ENCODE measurements at places on chromosomes 2 and 18. TPM values are rescaled to one million over a fixed set of nuclear protein-coding genes. Genes with fewer than 3 reads are reported as not detected.

ITGAV gene
- 234 TPM for total RNA-seq

FBLN7 gene
- not detected for total RNA-seq

SEC11C gene
- 21.7 TPM for total RNA-seq

CABYR gene
- 9.5 TPM for total RNA-seq

STAT4 gene
- 0.89 TPM for total RNA-seq

SCG2 gene
- total RNA-seq = 5.0 TPM

DNA sequence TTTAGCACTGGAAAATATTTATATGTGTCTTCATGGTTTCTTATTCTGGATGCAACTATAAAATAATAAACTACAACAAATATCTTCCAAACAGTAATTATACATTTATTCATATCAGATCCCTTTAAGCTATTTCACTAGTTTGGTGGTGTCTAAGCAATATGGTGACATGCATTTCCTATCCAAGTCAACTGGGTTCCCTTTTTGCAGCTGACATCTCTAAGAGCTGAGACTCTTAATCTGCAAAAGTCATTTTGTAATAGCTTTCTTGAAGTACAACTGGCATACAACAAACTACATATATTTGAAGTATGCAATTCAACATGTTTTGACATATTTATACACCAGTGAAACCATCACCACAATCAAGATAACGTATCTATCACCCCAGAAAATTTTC lies 59.9 kb upstream of the SLC1A4 start:
- H3K27ac ChIP-seq = no peak overlapping the region
- DNase-seq = no peak
- H3K4me1 ChIP-seq = no peaks in the 10 kb centered on the region

- DNase-seq = no peak
- no peak overlapping the region for H3K27ac ChIP-seq
- H3K36me3 ChIP-seq = peaks cover 36% of the 10 kb centered on the region
- H3K27me3 ChIP-seq = no peaks in the 10 kb centered on the region
These were observed 44.5 kb upstream of the C2orf74 start for GRCh38 chr2:61117534-61117933.

DNA sequence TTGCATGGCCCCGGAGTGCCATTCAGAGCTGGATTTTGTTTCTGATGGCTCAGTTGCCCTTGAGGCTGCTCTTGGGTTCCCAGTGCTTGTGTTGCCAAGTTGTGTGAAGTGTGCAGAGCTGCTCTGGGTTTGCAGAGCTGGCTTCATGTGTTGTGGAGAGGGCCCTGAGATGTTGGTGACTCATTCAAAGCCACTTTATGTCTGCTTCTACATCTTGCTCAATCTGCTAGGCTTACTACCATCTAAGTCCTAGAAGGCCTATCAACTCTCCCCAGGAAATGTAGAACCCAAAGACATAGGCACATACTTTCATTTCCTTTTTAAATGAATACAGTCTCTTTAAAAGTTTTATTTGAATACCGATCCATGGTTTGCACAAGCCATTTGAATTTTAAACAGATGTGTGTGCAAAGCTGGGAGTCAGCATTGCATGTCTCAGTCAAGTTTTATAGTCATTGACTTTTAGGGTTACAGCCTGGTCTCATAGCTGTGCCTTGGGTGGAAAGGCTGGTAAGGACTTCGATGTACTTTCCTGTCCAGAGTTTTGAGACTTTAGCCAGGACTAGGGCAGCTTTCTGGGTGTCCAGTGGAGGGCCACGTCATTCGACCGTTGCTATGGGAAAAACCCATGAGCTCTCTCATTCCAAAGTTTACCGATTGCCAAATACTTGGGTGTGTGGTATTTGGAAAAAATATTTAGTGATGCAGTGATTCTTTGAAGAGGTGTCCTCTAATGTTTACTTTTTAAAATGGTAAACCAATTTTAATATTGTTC lies 105.0 kb downstream of the LTBP1 start:
- no peaks in the 10 kb centered on the region for H3K36me3 ChIP-seq
- no peak overlapping the region for H3K27ac ChIP-seq
- H3K4me3 ChIP-seq = no peak overlapping the region
- H3K27me3 ChIP-seq = no peaks in the 10 kb centered on the region

DNA sequence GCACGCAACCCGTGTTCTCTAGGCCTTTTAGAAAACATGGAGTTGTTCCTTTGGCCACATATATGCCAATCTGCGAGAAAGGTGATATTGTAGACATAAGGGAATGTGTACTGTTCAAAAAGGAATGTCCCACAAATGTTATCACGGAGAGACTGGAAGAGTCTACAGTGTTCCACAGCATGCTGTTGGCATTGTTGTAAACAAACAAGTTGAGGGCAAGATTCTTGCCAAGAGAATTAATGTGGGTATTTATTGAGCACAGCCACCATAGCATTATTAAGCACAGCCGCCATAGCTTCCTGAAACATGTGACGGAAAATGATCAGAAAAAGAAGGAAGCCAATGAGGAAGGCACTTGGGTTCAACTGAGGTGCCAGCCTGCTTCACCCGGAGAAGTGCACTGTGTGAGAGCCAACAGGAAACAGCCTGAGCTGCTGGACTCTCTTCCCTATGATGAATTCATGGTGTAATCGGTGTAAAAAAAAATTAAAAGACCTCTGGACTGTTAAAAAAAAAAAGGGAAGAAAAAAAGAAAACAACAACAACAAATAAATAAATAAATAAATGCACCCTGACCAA lies 29.0 kb upstream of the REL start:
- no peaks in the 10 kb centered on the region for H3K4me1 ChIP-seq
- H3K36me3 ChIP-seq = no peaks in the 10 kb centered on the region
- DNase-seq = no peak
- no peaks in the 10 kb centered on the region for H3K27me3 ChIP-seq
- H3K27ac ChIP-seq = no peak overlapping the region

- peak; percentile 15 for DNase-seq
- no peaks in the 10 kb centered on the region for H3K36me3 ChIP-seq
- H3K4me1 ChIP-seq = peaks cover 3% of the 10 kb centered on the region
- H3K27me3 ChIP-seq = no peaks in the 10 kb centered on the region
These were observed 161.1 kb downstream of the ESCO1 start for GRCh38 chr18:21439431-21439846.

DNA sequence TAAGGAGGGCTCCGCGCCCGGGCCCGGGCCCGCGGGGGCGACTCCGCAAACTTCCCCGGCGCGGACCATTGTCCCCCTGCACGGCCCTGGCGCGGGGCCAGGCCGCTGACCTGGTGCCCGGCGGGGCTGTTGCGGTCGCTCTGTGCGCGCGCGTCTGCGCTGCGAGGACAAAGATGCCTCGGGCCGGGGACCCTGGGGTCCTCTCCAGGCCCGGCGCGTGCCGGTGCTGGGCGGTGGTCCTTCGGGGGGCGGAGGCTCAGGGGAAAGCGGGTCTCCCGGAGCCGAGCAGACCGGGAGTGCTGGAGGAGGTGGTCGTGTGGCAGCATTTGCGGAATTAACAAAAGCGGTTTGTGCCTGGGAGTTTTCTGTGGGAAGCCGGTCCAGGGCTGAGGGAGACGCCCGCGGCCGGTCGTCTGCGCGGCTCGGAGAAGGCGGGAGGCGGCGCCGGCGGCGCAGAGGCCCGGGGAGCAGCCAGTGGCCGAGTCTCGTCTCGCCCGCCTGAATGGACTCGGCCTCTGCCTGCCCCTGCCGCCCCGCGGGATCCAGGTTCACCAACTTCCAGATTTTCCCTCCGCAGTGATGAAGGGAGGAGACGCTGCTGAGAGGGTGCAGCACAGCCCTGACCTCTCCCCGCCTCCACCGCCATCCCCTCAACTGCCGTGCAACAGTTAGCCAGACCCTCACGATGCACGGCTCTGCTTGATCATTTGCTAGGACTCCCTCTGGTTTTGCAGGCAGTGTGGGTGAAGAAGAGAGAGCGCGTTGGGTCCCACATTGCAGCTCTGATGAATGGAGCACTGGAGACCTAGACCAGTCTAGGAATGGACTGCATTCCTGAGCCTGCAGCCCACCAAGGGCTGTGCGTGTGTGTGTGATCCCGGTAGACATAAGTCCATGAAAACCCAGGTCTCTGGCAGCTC lies 705 bp downstream of the EFR3B start:
- DNase-seq = peak; percentile 46
- H3K4me1 ChIP-seq = peaks cover 21% of the 10 kb centered on the region
- H3K27ac ChIP-seq = no peak overlapping the region

DNA sequence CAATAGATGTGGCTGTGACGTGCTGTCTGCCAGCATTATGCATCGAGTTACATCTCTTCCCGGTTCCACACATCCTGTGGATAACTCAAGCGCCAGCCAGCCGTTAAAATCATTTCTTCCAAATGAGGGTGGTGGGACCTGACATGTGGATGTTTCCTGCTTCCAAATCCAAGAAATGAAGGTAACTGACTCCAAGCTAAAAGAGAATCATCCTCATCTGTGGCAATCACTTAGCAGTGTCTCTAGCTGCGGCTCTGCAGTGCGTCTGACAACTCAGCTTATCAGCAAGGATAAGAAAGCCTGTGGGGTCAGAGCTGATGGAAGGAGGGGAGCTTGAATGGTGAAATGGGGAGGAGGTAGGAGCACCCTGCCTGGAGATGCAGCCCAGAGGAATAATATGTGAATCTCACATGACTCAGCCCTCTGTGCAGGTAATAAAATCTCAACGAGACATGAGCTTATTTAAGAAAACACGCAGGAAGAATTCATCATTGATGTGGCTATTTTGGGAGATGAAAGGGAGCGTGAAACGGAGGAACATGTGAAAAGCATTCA lies 382.2 kb upstream of the TRIB2 start:
- no peaks in the 10 kb centered on the region for H3K27me3 ChIP-seq
- no peaks in the 10 kb centered on the region for H3K36me3 ChIP-seq
- H3K27ac ChIP-seq = no peak overlapping the region
- peaks cover 11% of the 10 kb centered on the region for H3K4me1 ChIP-seq
- no peak overlapping the region for H3K4me3 ChIP-seq
- no peak for DNase-seq

GRCh38 chr2:188297978-188298377 lies 6.3 kb downstream of the GULP1 start:
- peaks cover 11% of the 10 kb centered on the region for H3K4me1 ChIP-seq
- DNase-seq = no peak
- no peaks in the 10 kb centered on the region for H3K27me3 ChIP-seq
- peaks cover 5% of the 10 kb centered on the region for H3K36me3 ChIP-seq
- no peak overlapping the region for H3K27ac ChIP-seq

DNA sequence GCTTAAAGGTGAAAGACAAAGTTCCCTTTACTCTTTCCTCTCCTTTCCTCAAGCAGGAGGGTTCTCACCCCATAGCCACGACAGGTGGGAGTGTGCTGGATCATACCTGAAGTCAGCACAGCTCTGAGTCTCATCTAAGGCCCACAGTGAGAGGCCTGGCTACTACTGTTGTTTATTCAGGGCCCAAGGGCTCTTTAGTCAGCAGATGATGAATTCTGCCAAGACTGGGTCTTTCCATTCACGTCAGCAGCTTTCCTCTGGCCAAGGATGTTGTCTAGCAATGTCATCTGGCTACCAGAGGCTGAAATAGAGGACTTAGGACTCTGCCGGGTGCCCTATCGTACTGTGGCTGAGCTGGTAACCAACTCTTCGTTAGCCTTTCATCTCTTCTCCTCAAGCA lies 308.4 kb upstream of the THUMPD2 start:
- H3K4me1 ChIP-seq = peaks cover 16% of the 10 kb centered on the region
- no peaks in the 10 kb centered on the region for H3K27me3 ChIP-seq
- no peak overlapping the region for H3K27ac ChIP-seq
- DNase-seq = no peak
- no peaks in the 10 kb centered on the region for H3K36me3 ChIP-seq

DNA sequence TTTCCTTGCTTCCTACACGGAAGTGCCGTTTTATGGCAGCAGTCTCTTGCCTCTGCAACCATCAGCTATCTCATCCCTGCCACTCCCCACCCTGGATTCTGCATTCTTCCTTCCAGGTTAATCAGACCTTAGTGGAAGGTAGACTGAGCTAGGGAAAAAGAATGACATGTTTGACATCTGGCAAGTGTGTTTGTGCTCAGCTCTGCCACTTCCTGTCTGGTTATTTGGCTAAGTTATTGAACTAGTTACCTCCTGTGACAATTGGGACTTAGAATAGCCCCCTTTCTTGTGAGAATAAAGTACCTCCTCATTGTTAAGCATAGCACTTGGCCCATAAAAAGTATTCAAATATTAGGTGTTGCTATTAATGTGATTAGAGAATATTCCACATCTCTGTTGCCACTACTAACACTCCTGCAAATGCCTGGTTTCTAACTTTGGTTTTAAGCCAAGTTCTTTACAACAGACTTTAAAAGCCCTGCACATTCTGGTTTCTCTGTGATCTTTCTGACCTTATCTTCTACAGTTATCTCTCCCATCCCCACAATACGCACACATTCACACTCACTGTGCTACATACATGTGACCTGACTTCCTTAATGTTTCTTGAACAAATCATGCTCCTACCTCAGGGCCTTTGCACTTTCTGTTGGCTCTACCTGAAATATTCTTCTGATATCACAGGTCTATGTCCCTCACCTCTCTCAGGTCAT lies 10.8 kb upstream of the MAPRE2 start:
- DNase-seq = no peak
- no peaks in the 10 kb centered on the region for H3K36me3 ChIP-seq
- H3K4me1 ChIP-seq = peaks cover 21% of the 10 kb centered on the region
- peak overlapping the region; percentile 30 for H3K27ac ChIP-seq
- H3K4me3 ChIP-seq = peak overlapping the region; percentile 11

Data from SJSA1 (cell line).